ENCODE measurements at places on chromosomes 2 and 18. TPM values are rescaled to one million over a fixed set of nuclear protein-coding genes. Genes with fewer than 3 reads are reported as not detected.

DNA sequence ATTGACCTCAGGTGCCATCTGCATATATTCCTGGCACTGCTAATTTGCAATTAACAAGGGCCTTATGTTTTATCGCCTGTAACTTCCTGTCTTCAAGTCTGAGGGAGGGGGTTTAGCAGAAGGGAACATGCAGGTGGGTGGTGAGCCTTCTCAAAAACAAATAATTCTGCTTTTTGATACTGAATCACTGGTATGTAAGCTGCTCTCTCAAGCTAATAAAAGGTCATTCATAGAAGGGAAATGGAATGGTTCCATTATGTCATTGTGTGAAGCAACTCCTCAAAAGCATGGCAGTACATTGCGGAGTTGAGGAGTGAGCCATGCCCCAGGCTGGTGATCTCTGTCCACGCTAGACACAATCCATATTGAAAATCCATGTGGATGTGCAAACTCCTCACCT is 414.8 kb upstream of the ID2 start:
- no peaks in the 10 kb centered on the region for H3K27me3 ChIP-seq
- H3K4me1 ChIP-seq: no peaks in the 10 kb centered on the region
- no peaks in the 10 kb centered on the region for H3K36me3 ChIP-seq
- H3K4me3 ChIP-seq: no peak overlapping the region

- H3K27ac ChIP-seq: peak overlapping the region; percentile 52
- no peak for DNase-seq
- H3K36me3 ChIP-seq: peaks cover 72% of the 10 kb centered on the region
- H3K4me3 ChIP-seq: no peak overlapping the region
- H3K27me3 ChIP-seq: no peaks in the 10 kb centered on the region
- H3K4me1 ChIP-seq: peaks cover 32% of the 10 kb centered on the region
Measured at GRCh38 chr2:65075176-65075575, 19.0 kb downstream of the CEP68 start.

DNA sequence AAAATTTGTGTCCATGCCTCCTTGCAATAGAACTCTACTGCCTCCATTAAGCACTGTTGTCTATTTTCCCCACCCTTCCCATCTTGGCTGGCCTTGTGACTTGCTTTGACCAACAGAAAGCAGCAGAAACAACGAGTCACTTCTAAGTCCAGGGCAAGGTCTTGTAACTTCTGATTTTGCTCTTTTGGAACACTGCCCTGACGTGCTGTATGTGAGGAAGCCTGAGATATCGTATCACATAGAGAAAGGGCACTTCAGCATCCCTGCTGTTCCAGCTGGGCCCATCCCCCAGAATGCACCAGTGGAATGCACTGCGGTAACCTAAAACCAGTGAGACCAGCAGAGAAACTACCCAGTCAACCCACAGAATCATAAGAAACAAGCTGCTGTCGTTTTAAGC is 28.1 kb downstream of the NCKAP1 start:
- H3K4me3 ChIP-seq: no peak overlapping the region
- H3K27ac ChIP-seq: no peak overlapping the region
- H3K27me3 ChIP-seq: no peaks in the 10 kb centered on the region
- H3K36me3 ChIP-seq: no peaks in the 10 kb centered on the region
- H3K4me1 ChIP-seq: no peaks in the 10 kb centered on the region

GREB1 gene
- 1.1 TPM for total RNA-seq

CCDC195 gene
- total RNA-seq: not detected

- peaks cover 9% of the 10 kb centered on the region for H3K4me1 ChIP-seq
- H3K27me3 ChIP-seq: peaks cover 2% of the 10 kb centered on the region
- H3K27ac ChIP-seq: no peak overlapping the region
Measured at GRCh38 chr2:160064916-160065315, 2.5 kb upstream of the PLA2R1 start.

- peaks cover 28% of the 10 kb centered on the region for H3K4me1 ChIP-seq
- H3K4me3 ChIP-seq: no peak overlapping the region
- H3K36me3 ChIP-seq: no peaks in the 10 kb centered on the region
- DNase-seq: peak; percentile 32
Measured at GRCh38 chr2:199814817-199815211, 36.2 kb downstream of the FTCDNL1 start.

DNA sequence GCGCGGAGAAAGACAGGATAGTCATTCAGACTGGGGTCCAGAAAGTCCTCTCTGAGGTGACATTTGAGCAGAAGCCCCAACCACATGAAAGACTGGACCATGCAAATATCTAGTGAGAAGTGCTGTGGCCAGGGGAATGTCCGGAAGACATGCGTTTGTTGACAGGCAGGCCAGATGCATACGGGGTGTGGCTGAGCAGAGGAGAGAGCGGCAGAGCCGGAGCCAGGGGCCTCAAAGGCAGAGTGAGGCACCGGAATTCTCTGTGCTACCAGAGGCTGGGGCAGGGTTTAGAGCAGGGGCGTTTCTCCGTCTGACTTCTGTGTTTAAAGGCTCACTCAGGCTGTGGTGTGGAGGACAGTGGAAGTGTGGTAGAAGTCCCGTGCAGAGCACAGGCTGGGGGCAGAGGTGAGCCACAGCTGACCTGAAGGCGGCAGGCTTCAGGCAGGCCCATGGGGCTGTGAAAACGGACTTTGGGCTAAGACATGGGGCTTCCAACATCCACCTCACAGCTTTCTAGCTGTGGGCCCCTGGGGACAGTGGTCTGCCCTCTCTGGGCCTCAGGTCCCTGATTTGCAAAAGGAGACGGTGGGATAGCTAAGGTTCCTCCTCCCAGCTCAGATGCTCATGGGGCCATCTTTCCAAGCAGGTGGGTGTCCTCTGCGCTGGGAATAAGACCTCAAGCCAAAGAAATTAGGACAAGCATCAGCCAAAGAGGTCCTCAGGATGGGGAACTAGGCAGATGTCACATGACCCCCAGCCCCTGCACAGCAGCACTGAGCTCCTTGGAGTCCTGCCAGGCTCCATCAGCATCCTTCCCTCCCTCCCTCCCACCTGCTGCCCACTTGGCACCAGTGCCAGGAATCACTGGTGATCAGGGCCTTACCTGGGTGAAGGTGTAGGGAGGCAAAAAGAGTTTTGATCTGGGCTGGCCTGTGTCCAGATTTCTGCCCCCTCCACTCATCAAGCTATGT is 11.2 kb downstream of the RUFY4 start:
- no peak overlapping the region for H3K4me3 ChIP-seq
- no peak overlapping the region for H3K27ac ChIP-seq
- DNase-seq: no peak
- no peaks in the 10 kb centered on the region for H3K36me3 ChIP-seq
- peaks cover 9% of the 10 kb centered on the region for H3K4me1 ChIP-seq
- H3K27me3 ChIP-seq: peaks cover 22% of the 10 kb centered on the region

DNA sequence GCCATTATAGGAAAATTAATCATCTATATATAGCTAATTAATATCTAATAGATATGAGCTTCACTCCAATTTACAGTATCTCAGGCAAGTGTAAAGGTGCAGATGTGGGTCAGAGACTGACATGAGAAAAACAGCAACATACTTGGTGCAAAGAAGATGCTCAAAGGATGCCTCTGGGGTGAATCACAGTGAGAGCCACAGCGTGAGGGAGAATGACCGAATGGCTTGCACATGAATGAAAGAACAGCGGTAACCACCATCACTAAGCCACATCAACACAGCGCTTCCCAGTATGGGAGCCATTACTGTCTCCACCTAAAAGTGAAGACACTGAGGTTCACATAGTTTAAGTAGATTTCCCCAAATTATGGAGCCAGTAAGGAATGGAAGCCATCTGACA is 423.4 kb upstream of the ID2 start:
- no peak overlapping the region for H3K4me3 ChIP-seq
- no peaks in the 10 kb centered on the region for H3K27me3 ChIP-seq
- H3K4me1 ChIP-seq: no peaks in the 10 kb centered on the region

DNA sequence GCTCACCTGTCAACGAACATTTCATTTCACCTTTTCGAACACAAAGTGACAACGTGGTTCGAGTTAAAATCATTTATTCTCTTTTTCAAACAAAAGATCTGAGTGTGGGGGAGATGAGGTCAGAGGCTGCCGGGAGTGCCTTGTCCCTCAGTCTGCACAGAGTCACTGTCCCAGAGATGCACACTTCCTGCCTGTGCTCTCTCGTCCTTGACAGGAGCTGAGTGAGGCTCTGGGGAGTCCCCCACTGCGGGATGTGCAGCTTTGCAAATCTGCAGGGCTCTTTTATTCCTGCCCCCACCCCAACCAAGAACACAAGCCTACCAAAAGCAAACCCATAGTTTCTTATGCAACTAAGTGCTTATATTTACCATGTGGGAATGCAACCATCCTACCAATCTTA is 497.8 kb downstream of the EIPR1 start:
- H3K4me3 ChIP-seq: no peak overlapping the region
- no peaks in the 10 kb centered on the region for H3K27me3 ChIP-seq
- H3K36me3 ChIP-seq: no peaks in the 10 kb centered on the region
- H3K4me1 ChIP-seq: no peaks in the 10 kb centered on the region
- no peak overlapping the region for H3K27ac ChIP-seq

DNA sequence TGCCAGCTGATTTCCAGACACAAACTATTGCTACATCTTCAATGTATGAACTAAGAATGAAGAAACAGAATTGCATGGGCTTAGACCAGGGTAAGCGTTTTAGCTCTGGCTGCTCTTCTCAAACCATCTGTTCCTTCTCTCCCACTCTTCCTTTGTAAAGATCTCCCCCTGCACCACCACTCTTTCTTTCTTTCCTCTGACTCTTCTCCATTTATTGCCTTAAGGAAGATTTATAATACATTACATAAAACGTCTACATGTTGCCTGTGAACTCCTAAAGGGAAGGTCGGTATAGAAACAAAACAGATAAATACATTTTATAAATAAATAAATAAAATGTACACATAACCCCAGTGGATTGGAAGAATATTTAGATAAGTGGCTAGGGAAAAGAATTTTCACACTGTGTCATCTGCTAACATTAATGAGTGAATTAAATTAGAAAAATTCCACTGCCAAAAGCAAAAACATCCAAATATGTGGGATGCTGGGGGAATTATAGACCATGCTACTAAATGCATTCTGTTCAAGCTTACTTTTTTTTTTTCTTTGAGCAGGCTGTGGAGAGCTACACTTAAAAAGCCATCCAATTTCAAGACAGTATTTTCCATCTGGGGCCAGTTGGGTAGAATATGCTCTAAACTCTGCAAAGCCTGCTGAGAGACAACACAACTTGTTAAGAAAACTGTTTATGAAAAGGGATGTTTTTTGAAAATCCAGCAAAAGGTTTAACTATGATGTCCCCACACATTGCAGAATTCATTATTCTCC is 41.5 kb downstream of the NCKAP5 start:
- no peaks in the 10 kb centered on the region for H3K27me3 ChIP-seq
- no peak for DNase-seq
- no peaks in the 10 kb centered on the region for H3K4me1 ChIP-seq
- H3K27ac ChIP-seq: no peak overlapping the region
- no peaks in the 10 kb centered on the region for H3K36me3 ChIP-seq
